NCI-H2171 treated with DMSO at 0.1 percent for 48 hours (cell line): ENCODE measurements at places on chromosomes 1 and 21.

DNA sequence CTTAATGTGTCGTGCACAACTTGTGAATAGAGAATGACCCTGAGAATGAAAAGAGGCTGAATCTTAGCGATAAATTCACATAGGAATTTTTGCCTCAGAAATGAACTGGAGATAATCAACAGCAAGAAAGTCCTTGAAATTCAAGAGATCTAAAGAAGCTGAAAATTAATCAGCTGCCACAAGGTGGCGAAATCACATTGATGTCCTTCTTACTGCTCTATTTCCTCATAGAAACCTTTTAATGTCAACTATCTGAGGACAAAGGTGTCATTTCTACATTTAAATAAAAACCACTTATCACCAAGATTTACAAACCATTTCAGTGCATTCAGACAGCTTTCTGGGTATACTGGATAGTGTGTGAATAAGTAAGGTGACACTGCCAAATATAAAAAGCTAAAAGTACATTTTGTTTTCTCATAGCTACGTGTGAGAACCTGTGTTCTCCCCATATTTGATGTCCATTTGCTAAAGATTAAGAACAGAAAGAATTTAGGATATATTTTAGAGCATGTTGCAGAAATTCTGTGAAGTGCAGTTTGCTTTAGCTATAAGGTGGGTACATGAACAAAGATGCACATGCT, 485.3 kb upstream of the PTBP2 start:
- DNase-seq, result peak; percentile 50

DNA sequence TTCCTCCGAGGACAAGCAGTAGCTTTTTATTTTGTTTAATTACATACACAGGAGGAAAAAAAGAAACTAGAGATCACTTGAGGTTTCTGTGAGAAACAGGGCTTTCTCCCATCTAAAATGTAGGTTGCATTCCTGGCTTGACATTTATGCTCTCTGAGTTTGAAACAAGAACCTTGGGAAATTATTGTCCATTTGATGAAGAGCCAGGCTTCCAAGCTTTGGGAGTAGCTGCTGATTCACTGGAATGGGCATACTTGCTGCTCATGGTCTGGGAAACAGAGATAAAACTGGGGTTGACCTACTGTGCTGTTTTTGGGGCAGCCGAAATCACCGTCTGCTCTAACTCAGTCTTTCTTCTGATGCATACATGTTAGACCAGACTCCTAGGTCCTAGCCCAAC, 165.4 kb downstream of the MIS18A start:
- no peak for DNase-seq

DNA sequence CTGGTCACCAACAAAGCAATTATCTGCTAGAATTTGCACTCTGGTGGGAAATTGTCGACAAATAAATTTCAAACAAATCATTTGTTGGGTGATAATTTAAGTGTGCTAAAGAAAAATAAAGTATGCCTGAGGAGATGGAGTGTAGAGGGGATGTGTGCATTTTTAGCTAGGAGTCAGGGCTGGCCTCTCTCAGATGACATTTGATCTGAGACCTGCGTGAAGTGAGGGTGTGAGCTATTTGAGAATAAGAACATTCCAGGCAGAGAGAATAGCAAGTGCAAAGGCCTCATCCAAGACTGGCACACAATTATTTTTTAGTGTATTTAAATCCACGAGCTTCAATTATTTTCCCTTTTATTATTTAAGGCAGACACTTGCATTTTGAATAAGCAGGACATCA, 19.7 kb upstream of the S1PR1 start:
- DNase-seq, result no peak

GRCh38 chr1:66357021-66357420, 176.9 kb upstream of the SGIP1 start:
- DNase-seq, result no peak

DNA sequence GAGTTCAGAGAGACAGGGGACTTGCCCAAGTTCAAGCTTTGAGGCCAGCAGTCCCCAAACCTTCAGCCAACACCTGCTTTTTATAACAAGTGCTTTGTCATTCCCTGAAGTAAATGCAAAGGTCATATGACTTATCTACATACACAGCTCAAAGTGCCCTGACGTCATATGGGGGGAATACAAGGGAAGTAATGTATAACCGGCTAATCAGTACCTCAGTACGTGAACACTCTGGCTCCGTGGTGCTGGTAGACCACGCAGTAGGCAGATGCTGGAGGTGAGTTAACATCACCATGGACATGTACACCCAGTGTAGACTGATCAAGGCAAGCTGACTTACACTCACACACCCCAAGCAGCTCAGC, 60.0 kb downstream of the BACE2 start:
- DNase-seq, result no peak

DNA sequence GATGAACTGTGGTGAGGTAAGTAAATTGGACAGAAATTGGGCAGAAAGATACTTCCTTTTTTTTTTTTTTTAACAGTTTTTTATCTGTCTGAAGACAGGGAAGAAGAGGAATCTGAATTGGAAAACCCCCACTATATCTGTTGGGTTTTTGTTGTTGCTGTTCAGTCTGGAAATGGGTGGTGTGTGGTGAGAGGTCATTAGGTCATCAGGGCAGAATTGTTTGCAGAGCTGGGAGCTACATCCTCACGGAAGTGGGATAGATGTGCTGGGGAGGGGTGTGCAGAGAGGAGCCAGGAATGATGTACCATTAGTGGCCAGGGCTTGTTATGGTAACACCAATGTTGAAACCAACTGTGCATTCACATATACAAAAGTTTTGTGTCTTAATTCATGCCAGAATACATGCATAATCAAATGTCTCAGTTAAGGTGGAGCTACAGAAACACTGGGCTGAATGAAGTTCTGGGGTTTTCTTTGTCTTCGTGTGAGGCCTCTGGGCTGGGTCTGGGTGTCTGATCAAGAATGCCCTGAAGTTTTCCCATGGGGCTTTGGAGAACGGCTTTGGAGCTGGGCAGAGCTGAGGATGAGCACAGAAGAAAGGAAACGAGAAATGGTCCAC, 12.4 kb downstream of the USP25 start:
- DNase-seq, result no peak

DNA sequence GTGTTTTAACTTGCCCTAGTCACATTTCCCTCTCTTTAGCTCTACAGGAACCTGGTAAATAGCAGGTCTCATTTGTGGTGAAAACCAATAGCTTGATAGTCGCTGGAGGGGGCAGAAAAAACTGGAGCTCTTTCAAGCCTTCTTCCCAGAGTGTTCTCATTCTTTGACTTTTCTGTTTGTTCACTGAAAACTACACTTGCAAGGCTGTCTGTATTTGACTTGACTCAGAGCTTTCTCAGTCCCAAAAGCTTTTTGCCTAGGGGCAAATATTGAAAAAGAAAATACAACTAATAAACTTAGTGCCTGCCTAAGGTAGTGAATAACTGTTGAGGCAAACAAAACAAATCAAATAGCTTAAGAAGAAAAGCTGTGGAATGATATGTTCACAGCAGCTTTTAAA, 217.1 kb upstream of the CHRM3 start:
- DNase-seq, result no peak

- no peak for DNase-seq
These were observed 19.2 kb downstream of the FAM89A start for GRCh38 chr1:231020816-231021215.

GRCh38 chr1:62142496-62142895, 52.2 kb upstream of the L1TD1 start:
- DNase-seq, result no peak

DNA sequence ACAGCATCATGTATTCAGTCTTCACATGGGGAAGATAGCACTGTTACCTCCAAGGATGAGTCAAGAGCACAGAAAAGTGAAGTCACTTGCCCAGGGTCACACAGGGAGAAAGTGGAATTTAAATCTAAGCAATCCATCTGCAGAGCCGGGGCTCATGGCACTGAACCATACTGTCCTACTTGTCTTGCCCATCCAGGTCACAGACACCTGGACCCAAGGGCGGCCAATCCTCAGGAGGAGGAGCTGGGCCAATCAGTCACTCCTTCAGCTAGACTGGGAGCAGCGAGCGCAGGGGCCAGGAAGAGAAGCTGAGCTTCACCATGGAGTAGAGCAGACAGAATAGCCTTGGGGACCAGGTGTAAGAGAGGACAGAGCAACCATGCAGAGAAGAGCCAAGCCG, 9.2 kb upstream of the GJB5 start:
- DNase-seq, result no peak

GRCh38 chr1:118649369-118650106, 338.6 kb downstream of the TBX15 start:
- no peak for DNase-seq

- DNase-seq, result no peak
These were observed 671.7 kb upstream of the PTBP2 start for GRCh38 chr1:96049759-96050409.
